Activated T-helper 1 cell treated with Interleukin-2 at 50 U/mL for 16 hours (primary cell): ENCODE measurements at places on chromosomes 12 and 14.
A peak's percentile ranks its signal among the peaks of the same experiment; 100 is the strongest.

GRCh38 chr14:69315301-69315700 is 55.3 kb downstream of the GALNT16 start:
- DNase-seq: no peak

- no peak for DNase-seq
Observed at GRCh38 chr12:7403466-7403865, 40.5 kb downstream of the CD163L1 start.

- no peak for DNase-seq
Observed at GRCh38 chr12:115609347-115609746, 668.1 kb downstream of the MED13L start.

GRCh38 chr14:96225745-96226151 is 21.1 kb downstream of the BDKRB2 start:
- no peak for DNase-seq

- no peak for DNase-seq
Observed at GRCh38 chr14:33812601-33813000, 138.3 kb downstream of the EGLN3 start.

DNA sequence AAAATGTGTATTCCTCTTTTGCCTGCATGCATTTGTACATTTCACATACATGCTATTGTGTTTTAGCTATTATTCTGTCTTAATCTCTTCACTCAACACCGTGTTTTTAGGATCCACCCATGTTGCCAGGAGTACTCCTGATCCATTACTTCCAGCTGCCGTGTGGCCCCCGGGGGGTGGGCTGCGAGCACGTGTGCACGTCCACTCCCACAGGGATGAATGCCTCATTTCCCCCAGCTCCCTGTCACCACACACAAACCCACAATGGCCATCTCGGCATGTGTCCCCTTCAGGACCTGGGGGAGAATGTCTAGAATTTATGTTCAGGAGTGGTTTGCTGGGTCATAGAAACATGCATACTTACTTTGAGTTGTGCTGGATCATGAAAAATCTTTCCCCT is 62.7 kb upstream of the ACTN1 start:
- DNase-seq: no peak

- no peak for DNase-seq
Observed at GRCh38 chr14:103393676-103394626, 8.7 kb downstream of the MARK3 start.

DNA sequence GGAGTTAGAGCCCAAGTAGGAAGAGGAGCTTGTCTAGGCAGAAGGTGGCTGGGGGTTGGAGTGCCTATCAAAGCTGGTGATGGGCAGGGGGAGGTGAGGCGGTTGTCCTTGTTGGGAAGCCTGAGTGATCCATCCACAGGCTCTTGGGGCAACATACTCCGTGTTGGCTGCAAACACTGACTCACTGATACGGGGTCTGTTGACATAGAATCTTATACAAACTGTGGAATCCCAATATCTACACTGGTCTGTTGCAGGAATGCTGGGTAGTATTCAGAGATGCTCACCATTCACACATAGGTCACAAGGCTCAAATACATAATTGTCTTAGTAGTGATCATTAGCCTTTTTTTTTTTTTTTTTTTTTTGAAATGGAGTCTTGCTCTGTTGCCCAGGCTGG is 26.0 kb downstream of the ERH start:
- no peak for DNase-seq

GRCh38 chr12:117126335-117126734 is 27.1 kb upstream of the TESC start:
- no peak for DNase-seq

DNA sequence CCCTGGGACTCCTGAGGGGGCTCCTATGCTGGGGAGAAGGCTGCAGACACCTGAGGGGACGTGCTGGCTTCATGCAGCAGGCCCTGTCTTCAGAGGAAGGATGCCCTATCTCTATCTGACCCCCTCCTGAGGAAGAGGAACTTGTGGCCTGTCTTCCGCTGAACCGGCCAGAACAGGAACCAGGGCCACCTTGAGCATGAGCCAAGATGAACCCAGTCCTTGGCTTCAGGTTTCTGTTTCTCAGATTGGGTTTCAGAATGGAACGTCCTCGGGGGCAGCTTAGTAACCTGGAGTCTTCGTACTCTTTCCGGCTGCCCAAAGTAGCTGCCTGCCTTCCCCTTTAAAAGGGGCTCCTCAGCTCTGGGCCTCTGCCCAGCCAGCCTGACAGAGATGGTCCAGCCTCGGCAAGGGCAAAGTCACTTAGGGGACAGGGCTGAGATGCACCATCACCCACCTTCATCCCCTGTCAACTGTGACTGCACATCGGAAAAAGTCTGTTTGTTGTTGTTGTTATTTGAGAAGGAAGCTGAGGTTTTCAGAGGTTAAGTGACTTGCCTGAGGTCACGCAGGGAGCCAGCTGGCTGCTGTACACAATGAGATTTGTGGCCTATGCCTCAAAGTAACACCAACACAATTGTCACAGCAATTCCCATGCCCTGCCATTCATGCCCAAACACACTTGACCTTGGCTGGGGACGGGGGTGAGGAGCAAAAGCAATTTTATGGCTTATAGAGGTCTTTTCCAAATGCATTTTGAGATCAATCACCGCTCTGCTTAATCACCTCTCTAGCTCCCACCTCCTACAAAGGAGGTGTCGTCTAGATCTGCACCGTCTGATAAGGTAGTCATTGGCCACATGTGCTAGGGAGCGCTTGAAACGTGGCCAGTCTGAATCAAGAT is 13.4 kb downstream of the ASB2 start:
- peak; percentile 45 for DNase-seq

- DNase-seq: no peak
Observed at GRCh38 chr14:102754370-102755262, 22.6 kb upstream of the TRAF3 start.

DNA sequence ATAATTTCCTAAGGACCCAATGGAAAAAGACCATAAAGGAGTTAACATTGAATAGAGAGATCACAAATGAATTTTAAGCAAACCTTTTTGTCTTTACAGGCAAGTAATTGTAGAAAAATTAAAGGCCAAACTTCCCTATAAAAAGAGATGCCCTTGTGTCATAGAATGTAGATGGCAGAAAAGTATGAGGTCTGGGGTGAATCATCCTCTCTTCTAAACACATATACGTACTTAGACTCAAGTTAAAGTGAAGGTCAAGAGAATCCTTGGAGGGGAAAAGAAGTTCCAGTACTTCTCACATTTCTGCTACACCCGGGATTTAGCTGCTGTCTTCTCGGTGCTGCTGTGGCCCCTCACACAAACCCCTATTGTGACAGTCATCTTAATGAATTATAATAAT is 116.2 kb upstream of the ARID2 start:
- no peak for DNase-seq

DNA sequence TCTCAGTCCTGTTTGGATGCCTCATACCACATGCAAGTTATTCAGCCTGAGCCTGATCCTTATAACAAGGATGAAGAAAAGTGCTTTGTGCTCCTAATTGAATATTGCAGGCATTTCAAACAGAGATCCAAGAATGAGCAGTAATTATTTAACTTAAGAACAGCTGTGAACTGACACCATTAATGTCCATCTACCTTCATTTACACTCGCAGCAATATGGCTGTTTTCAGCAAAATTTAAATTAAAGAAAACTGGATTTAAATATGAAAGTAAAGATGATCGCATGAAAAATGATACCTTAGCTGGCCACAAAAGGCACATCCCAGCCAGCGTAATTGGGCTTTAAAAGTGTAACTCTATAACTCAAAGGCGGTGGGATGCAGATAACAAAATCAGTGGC is 466.3 kb downstream of the GALC start:
- DNase-seq: no peak

DNA sequence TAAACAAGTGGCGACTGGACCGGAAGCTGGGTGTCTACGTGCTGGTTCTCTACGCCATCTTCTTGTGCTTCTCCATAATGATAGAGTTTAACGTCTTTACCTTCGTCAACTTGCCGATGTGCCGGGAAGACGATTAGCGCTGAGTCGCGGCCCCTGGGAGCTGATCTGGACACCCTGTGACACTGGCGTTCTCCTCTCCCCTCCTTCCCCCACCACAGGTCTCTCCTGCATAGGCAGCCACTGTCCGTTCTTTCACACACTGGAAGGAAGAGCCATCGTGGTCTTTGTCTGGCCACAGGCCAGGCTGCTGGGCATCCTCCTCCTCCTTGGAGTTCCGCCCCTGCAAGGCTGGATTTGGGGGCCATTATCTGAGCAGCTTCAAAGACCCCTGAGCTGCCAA is 20.1 kb upstream of the RIN3 start:
- no peak for DNase-seq

- no peak for DNase-seq
Observed at GRCh38 chr12:111155521-111155920, 213.4 kb downstream of the PHETA1 start.

- no peak for DNase-seq
Observed at GRCh38 chr12:75662511-75663159, 151.2 kb upstream of the KRR1 start.

GRCh38 chr12:25558586-25558985 is 5.5 kb upstream of the LMNTD1 start:
- DNase-seq: no peak

DNA sequence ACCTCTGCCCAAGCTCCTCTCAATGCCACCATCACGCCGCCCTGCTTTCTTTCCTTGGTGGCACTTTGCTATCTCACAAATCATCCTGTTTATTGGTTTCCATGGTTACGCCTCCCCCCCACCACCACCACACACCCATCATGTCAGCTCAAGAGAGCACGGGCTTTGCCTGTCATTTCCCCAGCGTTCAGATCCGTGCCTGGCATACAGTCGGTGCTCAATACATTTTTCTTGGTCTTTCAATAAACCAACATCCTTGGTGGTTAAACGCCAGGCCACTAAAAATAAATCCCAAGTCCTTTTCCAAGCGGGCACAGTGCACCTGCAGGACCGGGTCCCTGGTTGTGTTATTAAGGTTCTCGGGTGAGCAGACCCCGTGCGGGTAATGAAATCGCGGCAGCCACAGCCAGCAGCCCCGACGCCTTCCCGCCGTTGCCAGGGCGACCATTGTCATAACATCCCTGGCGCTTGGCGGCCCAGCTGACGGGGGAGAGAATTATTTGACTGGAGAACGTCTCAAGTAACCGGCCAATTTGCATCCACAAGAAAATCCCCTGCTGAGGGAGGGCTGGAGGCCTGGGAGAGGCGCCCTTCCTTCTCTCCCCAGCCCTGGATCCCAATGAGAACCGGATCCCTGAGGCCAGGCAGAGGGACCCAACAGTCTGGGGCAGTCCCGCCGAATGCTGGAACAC is 92.9 kb downstream of the KSR2 start:
- peak; percentile 17 for DNase-seq

GRCh38 chr12:123258593-123258992 is 13.1 kb downstream of the CDK2AP1 start:
- DNase-seq: no peak
